ENCODE measurements at places on chromosomes 11 and 22. TPM values are rescaled to one million over a fixed set of nuclear protein-coding genes. Genes with fewer than 3 reads are reported as not detected.

DNA sequence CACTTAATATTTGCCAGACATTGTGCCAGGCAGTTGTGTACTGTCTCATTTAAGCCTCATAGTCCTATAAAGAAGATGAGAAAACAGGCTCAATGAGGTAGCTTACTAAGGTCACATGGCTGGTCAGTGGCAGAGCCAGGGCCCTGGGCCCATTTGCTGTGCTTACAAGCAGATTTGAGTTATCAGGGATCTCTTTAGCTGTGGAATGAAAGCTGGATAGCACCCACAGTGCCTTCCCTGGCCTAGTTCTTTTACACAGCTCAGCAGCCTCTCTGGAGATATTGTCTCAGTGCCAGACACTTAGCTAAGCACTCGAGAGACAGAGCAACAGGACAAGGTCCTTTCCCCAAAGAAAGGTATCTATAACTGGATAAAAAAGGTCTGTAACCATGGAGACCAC is 6.1 kb downstream of the TMEM86A start:
- no peaks in the 10 kb centered on the region for H3K27me3 ChIP-seq
- H3K4me1 ChIP-seq = peaks cover 7% of the 10 kb centered on the region
- no peak overlapping the region for H3K4me3 ChIP-seq
- DNase-seq = no peak
- no peak overlapping the region for H3K27ac ChIP-seq
- peaks cover 15% of the 10 kb centered on the region for H3K36me3 ChIP-seq

DNA sequence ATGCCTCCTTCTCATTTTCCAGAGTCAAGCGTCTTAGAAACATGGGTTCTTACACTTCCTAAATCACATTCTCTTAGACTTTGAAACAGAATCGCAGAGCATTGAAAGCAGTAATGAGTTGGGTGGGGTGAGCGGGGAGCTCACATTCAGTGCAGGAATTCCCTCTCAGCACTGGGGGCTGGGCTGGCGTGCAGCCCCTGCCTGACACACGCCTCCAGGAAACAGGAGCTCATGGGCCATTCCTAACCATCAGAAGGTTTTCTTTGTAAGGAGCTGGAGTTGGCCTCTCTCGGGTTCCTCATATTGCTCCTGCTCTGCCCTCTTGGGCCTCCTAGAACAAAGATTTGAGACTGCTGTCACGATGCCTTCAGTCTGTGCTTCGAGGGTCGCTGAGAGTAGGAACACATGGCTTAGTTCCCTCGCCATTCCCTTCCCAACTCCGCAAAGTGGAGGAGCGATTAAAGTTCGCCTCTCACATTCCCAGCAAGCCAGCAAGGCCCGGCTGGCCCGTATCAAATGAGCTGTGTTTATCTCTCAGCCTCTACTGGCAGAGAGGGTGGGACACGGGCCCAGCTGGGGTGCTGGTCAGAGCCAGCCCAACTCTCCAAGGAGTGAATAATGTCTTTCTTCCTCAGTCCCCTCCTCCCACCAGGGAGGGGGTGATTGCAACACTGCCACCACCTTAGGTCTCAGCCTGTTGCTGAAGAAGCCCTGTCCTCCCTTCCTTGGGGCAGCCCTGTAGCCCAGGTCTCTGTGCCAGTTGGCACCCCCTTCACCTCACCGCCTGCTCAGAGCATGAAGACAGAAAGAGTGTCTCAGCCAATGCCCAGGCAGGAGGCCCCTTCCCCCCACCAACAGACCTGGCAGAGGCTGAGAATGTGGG is 10.4 kb downstream of the CHRDL2 start:
- no peak overlapping the region for H3K4me3 ChIP-seq
- no peaks in the 10 kb centered on the region for H3K27me3 ChIP-seq
- H3K4me1 ChIP-seq = peaks cover 30% of the 10 kb centered on the region
- DNase-seq = peak; percentile 82
- no peaks in the 10 kb centered on the region for H3K36me3 ChIP-seq

GRCh38 chr11:71940561-71941219 is 11.8 kb downstream of the RNF121 start:
- no peak overlapping the region for H3K27ac ChIP-seq
- H3K27me3 ChIP-seq = no peaks in the 10 kb centered on the region
- no peak for DNase-seq
- peaks cover 24% of the 10 kb centered on the region for H3K4me1 ChIP-seq
- no peaks in the 10 kb centered on the region for H3K36me3 ChIP-seq
- H3K4me3 ChIP-seq = no peak overlapping the region

DNA sequence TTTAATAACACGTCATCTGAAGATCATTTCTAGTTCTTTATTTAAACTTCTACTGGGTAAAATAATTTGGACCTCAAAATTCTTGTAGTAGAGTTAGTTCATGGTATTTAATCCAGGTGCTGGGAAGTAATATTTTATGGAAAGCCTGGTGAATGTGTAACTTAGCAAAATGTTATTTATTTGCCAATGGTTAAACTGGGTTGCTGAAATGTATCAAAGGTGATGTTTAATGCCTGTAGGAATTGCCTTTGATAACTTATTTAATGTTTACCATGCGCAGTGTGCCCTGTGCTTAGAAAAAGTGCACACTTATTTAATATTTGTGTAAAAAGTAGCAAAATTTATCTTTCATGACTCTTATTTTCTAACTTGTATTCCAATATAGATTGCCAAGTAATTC is 11.2 kb downstream of the OR5M11 start:
- no peak overlapping the region for H3K4me3 ChIP-seq
- no peaks in the 10 kb centered on the region for H3K27me3 ChIP-seq
- no peak overlapping the region for H3K27ac ChIP-seq
- no peak for DNase-seq
- H3K4me1 ChIP-seq = no peaks in the 10 kb centered on the region

GRCh38 chr22:29388759-29389090 is 355 bp upstream of the AP1B1 start:
- peak overlapping the region; percentile 82 for H3K4me3 ChIP-seq
- DNase-seq = no peak
- no peaks in the 10 kb centered on the region for H3K36me3 ChIP-seq
- H3K27ac ChIP-seq = peak overlapping the region; percentile 85
- H3K27me3 ChIP-seq = no peaks in the 10 kb centered on the region

GRCh38 chr11:116310698-116311097 is 462.1 kb downstream of the BUD13 start:
- H3K4me1 ChIP-seq = peaks cover 5% of the 10 kb centered on the region
- H3K27ac ChIP-seq = no peak overlapping the region
- no peak overlapping the region for H3K4me3 ChIP-seq

DNA sequence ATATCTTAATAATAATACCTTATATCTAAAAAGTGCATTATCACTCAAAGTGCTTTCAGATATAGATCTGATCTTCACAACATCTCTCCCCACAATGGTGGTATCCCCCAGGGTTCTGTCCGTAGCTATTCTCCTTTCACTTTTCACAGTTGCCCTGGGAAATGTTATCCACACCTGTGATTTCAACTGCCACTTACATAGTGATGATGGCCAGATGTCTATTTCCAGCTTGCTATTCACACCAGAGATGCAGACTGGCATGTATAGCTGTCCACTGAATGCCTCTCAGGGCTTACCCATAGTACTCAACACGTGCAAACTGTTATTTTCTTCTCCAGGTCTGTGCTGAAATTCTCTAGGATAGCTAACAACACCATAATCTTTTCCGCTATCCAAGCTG is 724.7 kb downstream of the DLG2 start:
- H3K36me3 ChIP-seq = no peaks in the 10 kb centered on the region
- DNase-seq = no peak
- peaks cover 7% of the 10 kb centered on the region for H3K4me1 ChIP-seq
- H3K4me3 ChIP-seq = no peak overlapping the region
- no peak overlapping the region for H3K27ac ChIP-seq

DNA sequence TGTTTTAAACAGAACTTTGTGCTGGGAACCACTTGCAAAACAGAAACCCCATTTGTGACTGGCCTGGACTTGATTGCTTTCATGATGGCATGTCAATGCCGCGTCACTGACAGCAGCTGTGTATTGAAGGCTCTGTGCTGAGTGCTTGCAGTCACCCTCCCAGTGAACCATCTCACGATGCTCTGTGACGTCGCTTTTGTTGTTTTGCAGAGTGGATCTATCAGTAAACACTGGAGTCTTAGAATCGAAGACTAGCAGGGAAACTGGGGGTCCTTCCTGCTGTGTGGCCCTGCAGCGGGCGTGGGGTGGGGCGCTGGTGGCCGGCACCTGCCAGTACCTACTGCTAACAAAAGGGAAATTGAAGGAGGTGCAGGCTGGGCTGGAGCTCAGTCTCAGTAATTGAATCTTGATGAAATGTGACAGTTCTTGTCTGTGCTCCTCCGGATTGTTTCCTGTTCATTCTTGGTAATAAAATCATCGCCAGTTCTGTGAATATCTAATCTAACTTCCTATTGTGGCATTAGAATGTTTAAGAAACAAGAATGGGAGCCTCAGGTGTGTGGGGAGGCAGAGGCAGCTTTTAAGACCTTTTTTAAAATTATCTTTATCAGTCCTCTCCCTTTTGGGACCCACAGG is 50.5 kb upstream of the PARVG start:
- no peak overlapping the region for H3K4me3 ChIP-seq
- H3K4me1 ChIP-seq = peaks cover 19% of the 10 kb centered on the region
- peaks cover 38% of the 10 kb centered on the region for H3K36me3 ChIP-seq
- DNase-seq = peak; percentile 25

GRCh38 chr11:19873730-19874129 is 161.1 kb downstream of the NAV2 start:
- H3K27ac ChIP-seq = no peak overlapping the region
- no peaks in the 10 kb centered on the region for H3K27me3 ChIP-seq
- no peaks in the 10 kb centered on the region for H3K36me3 ChIP-seq
- no peak for DNase-seq
- peaks cover 30% of the 10 kb centered on the region for H3K4me1 ChIP-seq

- no peaks in the 10 kb centered on the region for H3K4me1 ChIP-seq
- no peak overlapping the region for H3K4me3 ChIP-seq
- no peaks in the 10 kb centered on the region for H3K36me3 ChIP-seq
- H3K27me3 ChIP-seq = no peaks in the 10 kb centered on the region
- DNase-seq = no peak
- no peak overlapping the region for H3K27ac ChIP-seq
These were observed 49.0 kb downstream of the LINC01488 start for GRCh38 chr11:69530278-69531070.

GRCh38 chr11:11856638-11857037 is 14.9 kb downstream of the USP47 start:
- no peaks in the 10 kb centered on the region for H3K4me1 ChIP-seq
- no peak overlapping the region for H3K4me3 ChIP-seq
- DNase-seq = no peak
- no peaks in the 10 kb centered on the region for H3K36me3 ChIP-seq

- no peaks in the 10 kb centered on the region for H3K27me3 ChIP-seq
- H3K4me1 ChIP-seq = peaks cover 23% of the 10 kb centered on the region
- no peak overlapping the region for H3K4me3 ChIP-seq
- DNase-seq = peak; percentile 91
These were observed 10.4 kb upstream of the CELSR1 start for GRCh38 chr22:46547883-46548244.

DNA sequence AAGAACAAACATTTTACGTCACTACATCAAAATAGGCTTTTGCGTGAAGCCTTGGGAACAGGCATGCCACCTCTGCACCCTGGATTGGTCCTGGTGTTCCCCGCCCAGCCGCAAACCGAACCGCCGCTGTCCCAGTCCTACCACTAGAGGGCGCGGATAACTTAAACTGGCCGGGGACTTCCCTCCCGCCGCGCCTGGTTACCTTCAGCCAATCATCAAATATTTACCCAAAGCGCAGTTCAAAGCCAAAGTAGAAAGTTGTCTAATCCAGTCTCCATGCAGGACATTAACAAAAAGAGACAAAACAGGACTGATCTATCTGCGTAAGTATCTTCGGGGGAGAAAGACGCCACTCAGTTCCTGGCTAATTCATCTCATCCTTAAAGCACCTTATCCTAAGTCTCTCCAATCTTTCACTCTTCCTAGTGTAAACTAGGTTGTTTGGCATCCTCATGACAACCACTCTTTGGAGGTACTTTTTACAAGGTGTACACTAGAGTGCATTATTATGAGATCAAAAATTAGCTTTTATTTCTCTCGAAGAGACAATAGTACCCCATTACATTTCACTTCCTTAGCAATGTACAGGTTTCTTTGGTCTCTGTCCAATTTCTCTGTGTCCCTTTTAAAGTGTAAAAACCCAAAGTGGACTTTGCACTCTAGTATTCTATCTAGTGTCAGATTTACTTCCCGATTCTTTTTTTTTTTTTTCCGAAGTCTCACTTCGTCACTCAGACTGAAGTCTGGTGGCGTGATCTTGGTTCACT is 3.9 kb upstream of the CRY2 start:
- H3K27ac ChIP-seq = no peak overlapping the region
- peak; percentile 90 for DNase-seq
- H3K4me3 ChIP-seq = peak overlapping the region; percentile 30
- H3K4me1 ChIP-seq = no peaks in the 10 kb centered on the region

- H3K4me1 ChIP-seq = no peaks in the 10 kb centered on the region
- H3K27me3 ChIP-seq = no peaks in the 10 kb centered on the region
- H3K36me3 ChIP-seq = no peaks in the 10 kb centered on the region
- peak overlapping the region; percentile 95 for H3K27ac ChIP-seq
These were observed 524 bp downstream of the MTMR2 start for GRCh38 chr11:95923439-95923727.

DNA sequence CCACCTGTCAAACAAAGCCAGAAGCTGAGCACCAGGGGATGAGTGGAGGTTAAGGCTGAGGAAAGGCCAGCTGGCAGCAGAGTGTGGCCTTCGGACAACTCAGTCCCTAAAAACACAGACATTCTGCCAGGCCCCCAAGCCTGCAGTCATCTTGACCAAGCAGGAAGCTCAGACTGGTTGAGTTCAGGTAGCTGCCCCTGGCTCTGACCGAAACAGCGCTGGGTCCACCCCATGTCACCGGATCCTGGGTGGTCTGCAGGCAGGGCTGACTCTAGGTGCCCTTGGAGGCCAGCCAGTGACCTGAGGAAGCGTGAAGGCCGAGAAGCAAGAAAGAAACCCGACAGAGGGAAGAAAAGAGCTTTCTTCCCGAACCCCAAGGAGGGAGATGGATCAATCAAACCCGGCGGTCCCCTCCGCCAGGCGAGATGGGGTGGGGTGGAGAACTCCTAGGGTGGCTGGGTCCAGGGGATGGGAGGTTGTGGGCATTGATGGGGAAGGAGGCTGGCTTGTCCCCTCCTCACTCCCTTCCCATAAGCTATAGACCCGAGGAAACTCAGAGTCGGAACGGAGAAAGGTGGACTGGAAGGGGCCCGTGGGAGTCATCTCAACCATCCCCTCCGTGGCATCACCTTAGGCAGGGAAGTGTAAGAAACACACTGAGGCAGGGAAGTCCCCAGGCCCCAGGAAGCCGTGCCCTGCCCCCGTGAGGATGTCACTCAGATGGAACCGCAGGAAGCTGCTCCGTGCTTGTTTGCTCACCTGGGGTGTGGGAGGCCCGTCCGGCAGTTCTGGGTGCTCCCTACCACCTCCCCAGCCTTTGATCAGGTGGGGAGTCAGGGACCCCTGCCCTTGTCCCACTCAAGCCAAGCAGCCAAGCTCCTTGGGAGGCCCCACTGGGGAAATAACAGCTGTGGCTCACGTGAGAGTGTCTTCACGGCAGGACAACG is 11.7 kb downstream of the CXCR5 start:
- DNase-seq = no peak
- H3K27me3 ChIP-seq = no peaks in the 10 kb centered on the region
- peak overlapping the region; percentile 43 for H3K27ac ChIP-seq
- H3K4me1 ChIP-seq = no peaks in the 10 kb centered on the region
- no peak overlapping the region for H3K4me3 ChIP-seq

GRCh38 chr11:12090061-12090591 is 20.3 kb upstream of the MICAL2 start:
- no peak for DNase-seq
- H3K36me3 ChIP-seq = no peaks in the 10 kb centered on the region
- H3K4me3 ChIP-seq = no peak overlapping the region
- no peaks in the 10 kb centered on the region for H3K27me3 ChIP-seq
- H3K4me1 ChIP-seq = peaks cover 50% of the 10 kb centered on the region

KCNK4 gene
- not detected for total RNA-seq

DAGLA gene
- total RNA-seq = 2.4 TPM

SLC22A8 gene
- not detected for total RNA-seq

ABTB2 gene
- 15.8 TPM for total RNA-seq

ZNF215 gene
- 0.19 TPM for total RNA-seq

RTN4R gene
- total RNA-seq = 1.7 TPM

All from heart left ventricle (tissue), 16 donors.